Cortex of kidney (tissue), 1 donor: ENCODE measurements at places on chromosomes 4 and X.

GRCh38 chrX:143853488-143853887 is 30.4 kb upstream of the UBE2NL start:
- DNase-seq, result no peak

- DNase-seq, result no peak
Observed at GRCh38 chrX:73268463-73268862, 53.8 kb upstream of the NAP1L2 start.

GRCh38 chr4:168503652-168504362 is 7.0 kb downstream of the PALLD start:
- no peak for DNase-seq

- no peak for DNase-seq
Observed at GRCh38 chr4:42906891-42907759, 14.6 kb downstream of the GRXCR1 start.

DNA sequence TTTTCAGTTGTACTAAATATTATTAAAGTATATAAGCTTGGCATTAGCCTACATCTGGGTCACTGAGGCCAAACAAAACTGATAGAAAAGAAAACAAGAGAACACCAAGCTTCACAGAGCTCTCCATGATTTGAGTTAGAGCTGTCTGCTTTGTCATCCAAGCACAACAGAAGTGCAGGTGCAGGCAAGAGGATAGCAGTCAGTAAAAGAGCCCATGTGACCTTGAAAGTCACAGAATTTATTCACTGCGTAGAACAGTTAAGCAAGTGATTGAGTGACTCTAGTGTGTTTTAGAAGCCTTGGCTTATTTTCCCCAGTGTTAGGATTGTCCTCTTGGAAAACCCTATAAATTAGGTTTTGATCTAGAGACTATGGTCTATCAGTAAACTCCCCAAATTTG is 49.4 kb upstream of the PRDM5 start:
- no peak for DNase-seq

GRCh38 chr4:163540977-163541376 is 46.5 kb downstream of the TMA16 start:
- no peak for DNase-seq

DNA sequence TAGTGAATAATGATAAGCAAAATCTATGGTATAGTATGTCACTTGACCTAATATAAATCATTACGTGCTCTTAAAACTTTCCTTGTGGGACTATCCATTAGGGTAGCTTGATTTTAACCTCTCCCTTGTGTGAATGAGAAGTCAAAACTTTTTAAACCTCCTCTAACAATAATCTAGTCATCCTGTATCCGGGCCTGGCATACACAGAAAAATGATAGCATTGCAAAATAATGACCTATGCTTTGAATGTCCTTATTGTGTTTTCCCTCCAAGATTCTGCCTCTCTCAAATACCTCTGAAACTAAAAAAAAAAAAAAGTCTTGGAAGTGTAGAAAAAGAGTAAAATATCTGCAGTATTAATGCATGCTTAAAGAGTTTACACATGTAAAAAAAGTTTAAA is 250.0 kb upstream of the NDST3 start:
- DNase-seq, result no peak

DNA sequence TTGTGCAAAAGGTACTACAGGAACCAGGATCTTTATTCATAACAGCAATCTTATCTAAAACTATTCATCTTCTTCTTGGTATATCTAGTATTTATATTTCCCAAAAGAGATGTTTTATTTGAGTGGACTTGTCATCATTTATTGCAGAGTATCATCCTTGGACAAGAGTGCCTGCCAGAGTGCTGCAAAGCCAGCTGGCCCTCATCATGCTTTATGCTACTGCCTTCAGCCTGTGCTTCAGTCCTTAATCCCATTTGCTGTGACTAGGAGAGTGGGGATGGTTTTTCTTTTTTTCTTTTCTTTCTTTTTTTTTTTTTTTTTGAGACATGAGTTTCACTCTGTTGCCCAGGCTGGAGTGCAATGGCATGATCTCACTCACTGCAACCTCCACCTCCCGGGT is 33.5 kb upstream of the ELF2 start:
- no peak for DNase-seq

GRCh38 chr4:42133006-42133405 is 19.4 kb downstream of the BEND4 start:
- no peak for DNase-seq

DNA sequence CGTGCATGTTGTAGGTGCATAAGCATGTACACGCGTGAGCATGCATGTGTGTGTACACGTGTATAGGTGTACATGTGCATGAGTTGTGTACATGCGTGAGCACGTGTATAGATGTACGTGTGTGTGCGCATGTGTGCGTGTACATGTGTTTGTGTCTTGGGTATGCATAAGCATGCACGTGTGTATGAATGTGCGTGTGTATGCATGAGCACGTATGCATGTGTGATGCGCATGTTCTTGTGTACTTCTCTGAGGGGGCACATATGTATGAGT is 9.0 kb downstream of the NAT8L start:
- DNase-seq, result no peak

DNA sequence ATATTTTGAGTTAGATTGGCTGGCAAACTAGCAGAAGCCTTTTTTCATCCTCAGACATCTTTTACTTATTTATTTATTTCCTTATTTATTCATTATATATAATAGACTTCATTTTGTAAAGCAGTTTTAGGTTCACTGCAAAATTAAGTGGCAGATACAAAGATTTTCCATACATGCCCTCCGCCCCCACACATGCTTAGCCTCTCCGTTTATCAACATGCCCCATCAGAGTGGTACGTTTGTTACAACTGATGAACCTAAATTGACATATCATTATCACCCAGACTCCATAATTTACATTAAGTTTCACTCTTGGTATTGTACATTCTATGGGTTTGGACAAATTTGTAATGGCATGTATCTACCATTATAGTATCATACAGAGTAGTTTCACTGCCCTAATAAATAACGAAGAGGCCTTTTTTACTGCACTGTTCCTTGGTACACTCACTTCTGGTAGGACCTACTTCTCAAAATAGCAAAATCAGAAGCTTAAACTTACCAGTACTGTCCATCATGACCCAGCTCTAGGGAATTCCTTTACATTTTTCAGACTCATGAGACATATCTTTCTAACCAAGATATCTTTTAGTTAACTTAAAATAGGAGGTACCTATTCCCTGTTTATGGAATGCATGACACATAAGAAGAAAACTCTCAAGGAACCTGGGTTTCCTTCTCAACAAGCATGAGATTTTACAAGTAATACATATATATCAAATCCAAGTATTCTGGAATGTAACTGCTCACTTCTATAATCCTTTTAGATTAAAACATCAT is 4.8 kb upstream of the TMPRSS11B start:
- no peak for DNase-seq

DNA sequence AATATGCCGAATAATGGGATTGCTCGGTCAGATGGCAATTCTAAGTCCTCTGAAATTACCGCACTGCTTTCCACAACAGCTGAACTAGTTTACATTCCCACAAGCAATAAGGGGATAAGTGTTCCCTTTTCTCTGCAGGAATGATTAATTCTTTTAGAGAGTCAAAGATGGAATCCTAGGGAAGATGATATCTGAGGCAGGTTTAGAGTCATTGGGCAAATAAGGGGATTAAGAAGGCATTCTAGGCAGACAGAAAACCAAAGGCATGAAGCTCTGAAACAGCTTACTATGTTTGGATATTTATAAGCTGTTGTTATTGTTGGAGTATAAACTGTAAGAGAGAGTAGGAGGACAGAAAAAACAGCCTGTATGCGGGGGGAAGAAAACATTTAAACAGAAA is 85.7 kb downstream of the TET2 start:
- no peak for DNase-seq

GRCh38 chrX:37921758-37922157 is 74.4 kb upstream of the DYNLT3 start:
- no peak for DNase-seq

GRCh38 chr4:7552466-7552865 is 117.7 kb upstream of the PSAPL1 start:
- no peak for DNase-seq

GRCh38 chrX:100623001-100623400 is 13.6 kb downstream of the TSPAN6 start:
- DNase-seq, result no peak

DNA sequence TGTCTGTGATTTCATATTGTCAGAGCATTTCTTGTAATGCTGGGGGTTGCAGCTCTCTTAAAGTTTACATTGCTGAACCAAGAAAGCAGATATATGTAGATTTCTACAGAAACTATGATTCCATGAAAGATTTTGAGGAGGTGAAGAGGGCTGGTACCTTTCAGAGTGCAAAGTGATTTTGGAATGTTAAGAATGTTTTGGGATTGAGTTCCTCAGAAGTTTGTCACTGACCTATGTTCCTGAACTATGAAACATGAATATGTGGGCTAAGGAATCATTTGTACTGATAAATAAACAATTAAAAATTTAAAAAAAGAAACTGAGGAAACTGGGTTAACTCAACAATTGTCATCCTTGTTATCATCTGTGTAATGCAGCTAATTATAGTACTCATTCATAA is 12.3 kb upstream of the CHIC2 start:
- DNase-seq, result no peak

DNA sequence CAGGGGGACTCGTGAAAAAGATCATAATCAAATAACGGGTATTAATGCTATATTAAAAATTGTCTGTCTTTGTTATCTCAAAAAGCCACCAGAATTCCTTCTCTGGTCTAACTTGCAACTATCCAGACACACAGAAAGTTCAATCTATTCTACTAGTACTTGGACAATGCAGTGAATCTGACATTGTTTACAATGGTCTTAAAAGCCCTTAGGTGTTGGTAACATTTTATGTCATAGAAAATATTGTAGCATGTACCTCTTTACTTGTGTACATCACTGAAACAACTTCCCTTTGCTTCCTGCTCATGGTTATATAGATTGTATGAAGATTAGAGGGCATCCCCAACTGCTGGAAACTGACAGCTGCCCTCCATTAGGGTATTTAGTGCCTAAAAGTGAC is 71.1 kb upstream of the PPP3CA start:
- no peak for DNase-seq

- DNase-seq, result no peak
Observed at GRCh38 chr4:31390849-31391248, 670.7 kb downstream of the PCDH7 start.

GRCh38 chr4:42610941-42611340 is 46.0 kb downstream of the ATP8A1 start:
- no peak for DNase-seq

GRCh38 chr4:85482010-85482738 is 7.2 kb downstream of the ARHGAP24 start:
- DNase-seq, result no peak

- DNase-seq, result no peak
Observed at GRCh38 chr4:99615170-99615820, 40.7 kb downstream of the MTTP start.

- no peak for DNase-seq
Observed at GRCh38 chr4:169604131-169604900, 8.1 kb downstream of the NEK1 start.

DNA sequence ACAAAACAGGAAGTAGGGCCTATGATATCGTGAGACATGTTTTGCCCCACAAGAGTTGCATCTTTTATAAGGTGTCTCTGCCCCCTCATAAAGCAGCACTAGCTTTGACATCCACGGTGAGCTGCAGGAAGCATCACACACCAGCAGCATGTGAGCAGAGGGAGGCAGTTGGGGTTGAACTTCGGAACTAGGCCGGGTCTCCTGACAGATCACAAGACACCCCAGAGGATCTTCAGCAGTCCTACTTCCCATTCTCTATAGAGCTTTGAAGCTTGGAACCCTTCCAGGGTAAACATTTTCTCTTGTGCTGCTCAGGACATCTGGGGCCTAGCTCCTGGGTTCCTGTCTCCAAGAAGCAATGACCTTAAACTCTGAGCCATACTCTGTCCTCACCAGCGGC is 27.5 kb downstream of the YY2 start:
- DNase-seq, result no peak

- DNase-seq, result no peak
Observed at GRCh38 chrX:110758781-110759422, 36.7 kb downstream of the CHRDL1 start.

GRCh38 chrX:133847340-133847994 is 137.9 kb downstream of the GPC3 start:
- no peak for DNase-seq

- DNase-seq, result no peak
Observed at GRCh38 chrX:42442745-42443144, 335.2 kb downstream of the PPP1R2C start.

DNA sequence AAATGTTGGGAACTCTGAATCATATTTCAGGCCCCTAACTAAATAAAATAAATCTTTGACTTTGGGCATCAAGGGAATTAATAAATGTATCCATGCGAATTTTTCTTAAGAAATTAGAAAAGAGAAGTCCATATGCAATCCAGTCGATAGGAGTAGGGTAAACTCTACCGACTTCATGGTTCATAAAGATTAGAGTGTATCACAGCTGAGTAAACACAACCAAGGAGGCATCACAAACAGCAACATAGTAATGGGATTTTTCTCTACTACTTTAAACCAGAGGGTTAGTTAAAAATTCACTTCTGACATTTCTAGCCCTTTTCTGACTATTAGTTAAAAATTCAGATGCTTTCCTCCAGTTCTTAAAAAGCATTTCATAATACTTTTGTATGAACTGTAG is 19.9 kb downstream of the SEPTIN11 start:
- no peak for DNase-seq

DNA sequence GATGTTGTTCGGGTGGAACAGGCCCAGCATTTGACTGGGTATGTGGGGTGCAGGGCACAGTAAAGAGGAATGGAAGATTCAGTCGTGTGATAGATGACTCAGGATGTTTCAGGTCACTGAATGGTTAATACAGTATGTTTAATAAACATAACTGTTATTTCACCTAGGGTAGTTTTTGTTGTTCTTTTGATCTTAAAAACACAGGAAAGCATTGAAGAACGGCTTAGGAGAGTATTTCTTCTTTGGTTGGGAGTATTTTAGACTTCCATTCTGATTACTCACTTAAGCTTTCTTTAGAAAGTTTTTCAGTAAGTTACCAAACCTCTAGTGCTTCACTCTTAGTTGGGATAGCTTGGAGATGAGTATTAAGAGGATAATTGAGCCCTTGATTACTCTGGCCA is 62.3 kb downstream of the STAG2 start:
- no peak for DNase-seq

- DNase-seq, result no peak
Observed at GRCh38 chr4:109162759-109163158, 139.7 kb downstream of the COL25A1 start.
